PC-3 (cell line): ENCODE measurements at places on chromosomes 3 and 15. TPM values are rescaled to one million over a fixed set of nuclear protein-coding genes. Genes with fewer than 3 reads are reported as not detected.

GRCh38 chr3:146065573-146066006, 95.4 kb downstream of the PLOD2 start:
- peaks cover 9% of the 10 kb centered on the region for H3K36me3 ChIP-seq
- H3K4me3 ChIP-seq = no peak overlapping the region
- peaks cover 32% of the 10 kb centered on the region for H3K4me1 ChIP-seq
- peak; percentile 82 for DNase-seq
- peak overlapping the region; percentile 63; the same call in 1 of the 2 replicates for H3K27ac ChIP-seq

The FAM81A gene
- 2.5 and 8.1 TPM in 2 replicates for total RNA-seq

The HGD gene
- total RNA-seq = 0.11 and 1.4 TPM in 2 replicates

GRCh38 chr3:155886915-155887314, 16.5 kb downstream of the GMPS start:
- peaks cover 3% of the 10 kb centered on the region; the same call in 1 of the 2 replicates for H3K4me1 ChIP-seq
- no peak overlapping the region for H3K4me3 ChIP-seq
- no peak overlapping the region for H3K27ac ChIP-seq
- H3K27me3 ChIP-seq = no peaks in the 10 kb centered on the region

DNA sequence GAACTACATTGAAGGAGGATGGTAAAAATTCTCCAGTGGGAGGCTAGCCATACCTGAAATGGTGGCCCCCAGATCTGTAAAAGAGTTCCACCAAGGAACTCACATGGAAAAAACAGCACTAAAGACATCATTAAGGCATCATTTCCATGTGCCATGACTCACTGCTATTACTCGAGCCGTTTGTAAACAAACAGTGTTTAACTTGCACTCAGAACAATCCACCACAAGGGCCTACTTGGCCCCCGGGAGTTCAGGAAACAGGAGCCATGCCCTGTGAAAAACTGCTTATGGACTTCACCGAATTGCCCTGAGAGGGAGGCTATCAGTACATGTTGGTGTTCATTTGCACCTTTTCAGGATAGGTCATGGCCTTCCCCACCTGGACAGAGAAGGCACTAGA, 18.2 kb downstream of the CCR4 start:
- 0 out of 2 replicates have a peak, but pooled peaks cover 4% of the 10 kb centered on the region for H3K36me3 ChIP-seq
- no peak overlapping the region for H3K4me3 ChIP-seq
- no peaks in the 10 kb centered on the region for H3K27me3 ChIP-seq
- peak overlapping the region; percentile 3; the same call in 1 of the 2 replicates for H3K27ac ChIP-seq
- peaks cover 19% of the 10 kb centered on the region for H3K4me1 ChIP-seq

DNA sequence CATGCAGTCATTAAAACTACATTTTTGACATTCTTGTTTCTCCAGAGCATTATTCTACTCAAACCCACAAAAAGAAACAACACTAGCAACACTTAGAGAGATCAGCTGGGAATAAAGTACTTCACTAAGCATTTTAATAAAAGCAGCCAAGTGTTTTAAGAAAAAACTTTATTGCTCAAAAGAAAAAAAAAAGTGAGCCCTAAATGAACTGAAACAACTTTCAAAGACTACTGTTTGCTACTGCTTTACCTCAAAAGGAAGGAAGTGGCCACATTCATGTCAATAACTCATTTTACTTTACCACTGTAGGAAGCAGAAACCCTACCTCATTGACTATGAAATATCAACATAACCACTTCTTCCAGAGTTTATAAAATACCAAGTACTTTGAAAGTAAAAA, 91.3 kb downstream of the UACA start:
- DNase-seq = no peak
- H3K36me3 ChIP-seq = peaks cover 23% of the 10 kb centered on the region
- H3K27me3 ChIP-seq = no peaks in the 10 kb centered on the region
- H3K27ac ChIP-seq = no peak overlapping the region
- no peak overlapping the region for H3K4me3 ChIP-seq
- no peaks in the 10 kb centered on the region for H3K4me1 ChIP-seq

GRCh38 chr3:37741644-37742043, 120.0 kb upstream of the CTDSPL start:
- peaks cover 94% of the 10 kb centered on the region for H3K27me3 ChIP-seq
- no peak overlapping the region for H3K27ac ChIP-seq
- H3K36me3 ChIP-seq = no peaks in the 10 kb centered on the region
- no peaks in the 10 kb centered on the region for H3K4me1 ChIP-seq
- no peak overlapping the region for H3K4me3 ChIP-seq
- DNase-seq = peak; percentile 58

DNA sequence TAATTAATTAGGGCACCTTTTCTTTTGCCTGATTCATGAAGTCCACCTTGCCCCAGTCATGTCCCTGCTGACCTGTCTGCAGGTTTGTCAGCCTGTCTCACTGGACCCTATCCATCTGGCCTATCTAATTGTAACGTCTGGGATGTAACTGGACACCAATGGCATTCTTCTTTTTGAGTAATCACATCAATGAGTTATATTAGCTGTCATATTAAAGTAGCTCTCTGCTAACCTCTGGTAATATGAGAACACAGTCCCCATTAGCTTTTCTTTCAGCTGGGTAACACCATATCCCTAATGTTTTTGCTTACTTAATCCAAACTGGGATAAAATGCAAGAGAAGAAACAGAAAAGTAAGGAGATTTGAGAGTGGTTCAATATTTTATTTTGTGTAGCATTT, 166.2 kb upstream of the VEPH1 start:
- no peaks in the 10 kb centered on the region for H3K27me3 ChIP-seq
- peak; percentile 53 for DNase-seq
- peaks cover 9% of the 10 kb centered on the region for H3K4me1 ChIP-seq
- H3K4me3 ChIP-seq = no peak overlapping the region
- no peaks in the 10 kb centered on the region for H3K36me3 ChIP-seq
- no peak overlapping the region for H3K27ac ChIP-seq

GRCh38 chr3:23549148-23549910, 256.4 kb upstream of the UBE2E1 start:
- H3K27me3 ChIP-seq = no peaks in the 10 kb centered on the region
- peaks cover 15% of the 10 kb centered on the region for H3K4me1 ChIP-seq
- H3K4me3 ChIP-seq = no peak overlapping the region
- H3K36me3 ChIP-seq = no peaks in the 10 kb centered on the region
- DNase-seq = peak; percentile 55
- no peak overlapping the region for H3K27ac ChIP-seq

DNA sequence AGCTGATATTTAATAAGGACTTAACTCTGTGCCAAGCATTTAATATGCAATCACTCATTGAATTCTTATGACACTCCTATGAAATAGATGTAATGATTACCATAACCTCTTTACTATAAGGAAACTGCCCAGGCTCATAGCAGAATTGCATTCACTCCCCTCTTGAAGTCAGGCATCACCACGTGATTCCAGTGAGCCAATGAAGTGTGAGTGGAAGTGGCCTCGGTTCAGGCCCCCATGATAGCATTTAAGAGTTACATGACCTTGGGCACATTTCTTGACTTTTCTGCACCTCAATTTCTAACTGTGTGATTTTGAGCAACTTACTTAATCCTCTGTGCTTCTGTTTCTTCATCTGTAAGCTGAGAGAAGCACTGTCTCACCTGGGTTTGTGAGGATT, 62.8 kb upstream of the CLDN18 start:
- no peaks in the 10 kb centered on the region for H3K36me3 ChIP-seq
- H3K27ac ChIP-seq = no peak overlapping the region
- no peaks in the 10 kb centered on the region for H3K27me3 ChIP-seq
- no peak for DNase-seq
- no peaks in the 10 kb centered on the region for H3K4me1 ChIP-seq
- no peak overlapping the region for H3K4me3 ChIP-seq

The BTLA gene
- not detected in 2 replicates for total RNA-seq

DNA sequence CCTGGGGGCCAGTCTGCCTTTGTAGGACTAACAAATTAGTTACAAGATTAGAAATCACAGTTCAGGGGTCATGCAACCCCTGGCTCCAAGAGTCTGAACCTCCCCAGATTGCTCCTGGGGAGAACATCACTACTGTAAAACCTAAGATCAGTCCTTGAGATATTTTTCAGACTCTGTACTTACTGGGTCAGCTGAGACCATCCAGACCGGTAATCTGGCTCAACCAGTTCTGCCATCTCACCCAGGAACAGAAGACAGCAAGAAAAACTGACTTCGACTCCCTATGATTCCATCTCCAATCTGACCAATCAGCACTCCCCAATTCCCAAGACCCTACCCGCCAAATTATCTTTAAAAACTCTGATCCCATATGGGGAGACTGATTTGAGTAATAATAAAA, 47.5 kb downstream of the NMD3 start:
- peak overlapping the region; percentile 98 for H3K27ac ChIP-seq

- no peak for DNase-seq
- no peaks in the 10 kb centered on the region for H3K4me1 ChIP-seq
- peaks cover 89% of the 10 kb centered on the region for H3K36me3 ChIP-seq
- H3K27me3 ChIP-seq = no peaks in the 10 kb centered on the region
- H3K4me3 ChIP-seq = no peak overlapping the region
Observed at GRCh38 chr15:60352525-60352924, 45.3 kb downstream of the ANXA2 start.

The ZKSCAN7 gene
- total RNA-seq = not detected in 2 replicates

DNA sequence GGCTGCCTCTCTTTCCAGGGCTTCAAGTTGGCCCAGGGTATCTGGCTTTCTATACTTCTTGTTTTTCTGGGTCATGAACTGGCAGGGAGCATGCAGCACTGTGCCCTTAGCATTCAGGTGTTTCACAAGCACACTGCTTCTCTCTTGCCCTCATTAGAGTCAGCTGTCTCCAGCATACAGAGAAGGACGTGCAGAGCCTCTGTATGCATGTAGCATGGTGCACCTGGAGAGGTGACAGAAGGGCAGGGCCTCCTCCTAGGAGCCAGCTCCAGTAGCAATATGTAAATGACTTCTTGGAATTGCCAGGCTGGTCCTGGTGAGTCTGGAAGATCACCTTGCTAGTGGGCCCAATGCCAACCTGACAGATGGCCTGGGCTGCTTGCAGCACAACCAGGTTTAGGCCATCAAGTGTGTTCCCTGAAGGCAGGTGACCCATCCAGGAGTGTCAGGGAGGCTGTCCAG, 44.8 kb upstream of the ATP2C1 start:
- no peak for DNase-seq
- H3K4me1 ChIP-seq = 0 out of 2 replicates have a peak, but pooled peaks cover 6% of the 10 kb centered on the region
- no peaks in the 10 kb centered on the region for H3K36me3 ChIP-seq

DNA sequence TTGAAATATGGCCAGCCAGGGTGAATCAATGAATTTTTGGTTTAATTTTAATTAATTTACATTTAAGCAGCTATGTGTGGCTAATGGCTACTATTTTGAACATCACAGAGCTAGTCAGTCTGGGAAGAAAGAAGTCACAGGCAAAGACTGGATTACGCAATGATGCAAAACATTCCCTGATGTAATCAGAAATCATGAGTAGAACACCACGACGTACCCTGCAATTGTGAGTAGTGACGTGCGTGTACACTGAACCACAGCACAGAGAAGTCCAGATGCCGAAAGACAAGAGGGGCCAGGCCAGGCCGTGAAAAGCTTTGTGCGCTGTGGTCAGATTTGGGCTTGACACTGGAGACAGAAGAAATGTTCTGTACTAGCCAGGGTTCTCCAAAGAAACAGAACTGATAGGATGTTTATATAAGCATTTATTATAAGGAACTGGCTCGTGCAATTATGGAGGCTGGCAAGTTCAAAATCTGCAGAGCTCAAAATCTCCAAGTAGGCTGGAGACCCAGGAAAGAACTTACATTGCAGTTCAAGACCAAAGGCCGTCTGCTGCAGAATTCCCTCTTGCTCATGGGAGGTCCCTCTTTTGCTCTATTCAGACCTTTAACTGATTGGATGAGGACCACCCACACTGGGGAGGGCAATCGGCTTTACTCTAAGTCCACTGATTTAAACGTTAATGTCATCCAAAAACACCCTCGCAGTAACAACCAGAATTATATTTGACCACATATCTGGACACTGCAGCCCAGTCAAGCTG, 44.6 kb downstream of the SH3BP5 start:
- no peaks in the 10 kb centered on the region for H3K4me1 ChIP-seq
- H3K27me3 ChIP-seq = no peaks in the 10 kb centered on the region
- no peak for DNase-seq
- H3K4me3 ChIP-seq = no peak overlapping the region

GRCh38 chr3:117407317-117407716, 697.7 kb downstream of the TUSC7 start:
- no peaks in the 10 kb centered on the region for H3K27me3 ChIP-seq
- DNase-seq = peak; percentile 32
- no peaks in the 10 kb centered on the region for H3K4me1 ChIP-seq
- no peak overlapping the region for H3K27ac ChIP-seq
- no peaks in the 10 kb centered on the region for H3K36me3 ChIP-seq

GRCh38 chr15:31262901-31263671, 63.5 kb upstream of the KLF13 start:
- H3K36me3 ChIP-seq = no peaks in the 10 kb centered on the region
- no peaks in the 10 kb centered on the region; the same call in 1 of the 2 replicates for H3K27me3 ChIP-seq
- no peaks in the 10 kb centered on the region for H3K4me1 ChIP-seq
- no peak overlapping the region for H3K4me3 ChIP-seq
- no peak overlapping the region for H3K27ac ChIP-seq
- no peak for DNase-seq

- no peaks in the 10 kb centered on the region for H3K27me3 ChIP-seq
- H3K4me1 ChIP-seq = no peaks in the 10 kb centered on the region
- DNase-seq = no peak
- no peak overlapping the region for H3K4me3 ChIP-seq
- H3K27ac ChIP-seq = no peak overlapping the region
- peaks cover 2% of the 10 kb centered on the region; the same call in 1 of the 2 replicates for H3K36me3 ChIP-seq
Observed at GRCh38 chr3:180496995-180497394, 105.0 kb upstream of the TTC14 start.

- H3K27ac ChIP-seq = no peak overlapping the region
- H3K36me3 ChIP-seq = no peaks in the 10 kb centered on the region
- DNase-seq = no peak
- H3K27me3 ChIP-seq = no peaks in the 10 kb centered on the region
- H3K4me1 ChIP-seq = peaks cover 7% of the 10 kb centered on the region
Observed at GRCh38 chr15:84822653-84823281, 5.6 kb downstream of the ALPK3 start.

GRCh38 chr3:190860521-190860920, 2.0 kb downstream of the GMNC start:
- no peaks in the 10 kb centered on the region for H3K36me3 ChIP-seq
- H3K4me3 ChIP-seq = no peak overlapping the region
- H3K4me1 ChIP-seq = no peaks in the 10 kb centered on the region
- no peaks in the 10 kb centered on the region for H3K27me3 ChIP-seq
- no peak for DNase-seq
- no peak overlapping the region for H3K27ac ChIP-seq

DNA sequence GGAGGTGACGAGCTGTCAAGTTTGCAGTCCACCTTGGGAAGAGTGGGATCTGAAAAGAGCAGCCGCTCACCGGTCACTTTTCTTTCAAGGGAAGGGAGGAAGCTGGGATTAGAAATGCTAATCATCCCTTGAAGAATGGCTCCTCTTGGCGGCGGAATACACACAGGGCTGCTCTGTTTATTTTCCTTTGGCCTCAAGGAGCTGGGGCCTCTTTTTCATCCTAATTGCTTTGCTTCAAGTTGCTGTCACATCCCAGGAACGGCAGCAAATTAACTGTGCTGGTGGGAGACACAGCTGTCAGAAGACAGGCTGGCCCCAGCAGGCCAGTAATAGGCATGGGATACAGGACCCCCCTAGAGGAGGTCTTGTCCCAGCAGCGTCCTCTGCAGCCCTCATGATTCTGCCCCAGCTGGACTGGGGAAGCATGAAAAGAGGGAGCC, 6.7 kb downstream of the KBTBD13 start:
- H3K36me3 ChIP-seq = no peaks in the 10 kb centered on the region
- no peaks in the 10 kb centered on the region for H3K27me3 ChIP-seq
- no peak overlapping the region for H3K27ac ChIP-seq
- H3K4me1 ChIP-seq = no peaks in the 10 kb centered on the region
- DNase-seq = no peak
